Esophagus muscularis mucosa (tissue), 4 donors: ENCODE measurements at places on chromosomes 4 and X. TPM values are rescaled to one million over a fixed set of nuclear protein-coding genes. Genes with fewer than 3 reads are reported as not detected.

The SRPX gene
- total RNA-seq: 73.2 TPM

The KIF4A gene
- total RNA-seq: 0.42 TPM

The ENPP6 gene
- 1.1 TPM for total RNA-seq

The CISD2 gene
- 10.0 TPM for total RNA-seq

The F11 gene
- total RNA-seq: not detected

DNA sequence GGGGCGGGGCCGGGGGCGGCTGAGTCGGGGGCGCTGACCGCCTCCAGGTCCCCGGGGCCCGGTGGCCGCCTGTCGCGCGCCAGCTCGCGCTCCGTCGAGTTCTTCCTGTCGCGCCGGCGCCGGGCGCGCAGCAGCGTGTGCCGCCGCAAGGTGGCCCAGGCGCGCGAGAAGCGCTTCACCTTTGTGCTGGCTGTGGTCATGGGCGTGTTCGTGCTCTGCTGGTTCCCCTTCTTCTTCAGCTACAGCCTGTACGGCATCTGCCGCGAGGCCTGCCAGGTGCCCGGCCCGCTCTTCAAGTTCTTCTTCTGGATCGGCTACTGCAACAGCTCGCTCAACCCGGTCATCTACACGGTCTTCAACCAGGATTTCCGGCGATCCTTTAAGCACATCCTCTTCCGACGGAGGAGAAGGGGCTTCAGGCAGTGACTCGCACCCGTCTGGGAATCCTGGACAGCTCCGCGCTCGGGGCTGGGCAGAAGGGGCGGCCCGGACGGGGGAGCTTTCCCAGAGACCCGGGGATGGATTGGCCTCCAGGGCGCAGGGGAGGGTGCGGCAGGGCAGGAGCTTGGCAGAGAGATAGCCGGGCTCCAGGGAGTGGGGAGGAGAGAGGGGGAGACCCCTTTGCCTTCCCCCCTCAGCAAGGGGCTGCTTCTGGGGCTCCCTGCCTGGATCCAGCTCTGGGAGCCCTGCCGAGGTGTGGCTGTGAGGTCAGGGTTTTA is 1.5 kb downstream of the ADRA2C start:
- no peak overlapping the region for H3K4me3 ChIP-seq
- peaks cover 27% of the 10 kb centered on the region for H3K27me3 ChIP-seq
- no peaks in the 10 kb centered on the region for H3K36me3 ChIP-seq
- no peak for DNase-seq
- peaks cover 14% of the 10 kb centered on the region for H3K4me1 ChIP-seq

GRCh38 chr4:158164768-158165213 is 8.0 kb downstream of the GASK1B start:
- no peak for DNase-seq
- peaks cover 63% of the 10 kb centered on the region for H3K4me1 ChIP-seq
- peak overlapping the region; percentile 30 for H3K4me3 ChIP-seq
- no peaks in the 10 kb centered on the region for H3K36me3 ChIP-seq
- no peaks in the 10 kb centered on the region for H3K27me3 ChIP-seq

GRCh38 chr4:20483416-20483815 is 216.8 kb upstream of the PACRGL start:
- no peak overlapping the region for H3K27ac ChIP-seq
- DNase-seq: no peak
- no peaks in the 10 kb centered on the region for H3K4me1 ChIP-seq
- no peak overlapping the region for H3K4me3 ChIP-seq
- no peaks in the 10 kb centered on the region for H3K27me3 ChIP-seq

DNA sequence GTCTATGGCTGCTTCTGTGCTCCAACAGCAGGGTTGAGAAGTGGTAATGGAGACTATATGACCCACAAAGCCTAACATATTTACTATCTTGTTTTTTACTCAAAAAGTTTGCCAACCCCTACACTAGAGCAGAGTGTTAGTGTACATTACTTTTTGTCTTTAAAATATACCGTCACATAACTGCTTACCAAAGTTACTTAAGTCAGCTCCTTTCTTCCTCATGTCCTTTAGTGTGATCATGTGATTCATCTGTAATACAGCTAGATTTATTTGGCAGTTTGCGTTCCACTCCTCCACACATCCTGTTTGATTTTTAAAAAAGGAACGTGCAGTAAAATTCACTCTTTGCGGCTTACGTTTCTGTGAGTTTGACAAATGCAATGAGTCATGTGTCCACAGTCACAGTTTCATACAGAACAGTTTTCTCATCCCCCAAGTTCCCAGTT is 162.4 kb upstream of the GPRIN3 start:
- H3K27ac ChIP-seq: peak overlapping the region; percentile 40
- no peak overlapping the region for H3K4me3 ChIP-seq
- H3K27me3 ChIP-seq: no peaks in the 10 kb centered on the region
- H3K36me3 ChIP-seq: no peaks in the 10 kb centered on the region
- DNase-seq: no peak

DNA sequence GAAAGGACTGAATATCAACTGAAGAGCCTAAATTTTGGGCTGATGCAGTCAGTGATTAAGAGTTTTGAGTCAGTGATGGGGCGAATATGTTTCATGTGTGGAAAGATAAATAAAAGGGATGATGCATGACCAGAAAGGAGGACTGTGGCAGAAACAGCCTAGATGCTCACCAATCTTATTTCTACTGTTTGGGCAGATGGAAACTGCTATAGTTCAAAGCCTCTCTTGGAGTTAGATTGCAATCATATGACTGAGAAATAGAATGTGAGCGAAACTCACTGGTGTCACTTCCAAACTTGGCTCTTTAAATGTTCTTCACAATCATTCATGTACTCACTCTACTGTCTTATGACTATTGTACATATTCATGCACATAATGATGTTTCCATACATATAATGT is 35.4 kb upstream of the YTHDC1 start:
- H3K36me3 ChIP-seq: no peaks in the 10 kb centered on the region
- no peak overlapping the region for H3K27ac ChIP-seq
- H3K27me3 ChIP-seq: no peaks in the 10 kb centered on the region
- no peaks in the 10 kb centered on the region for H3K4me1 ChIP-seq
- no peak overlapping the region for H3K4me3 ChIP-seq
- DNase-seq: no peak

DNA sequence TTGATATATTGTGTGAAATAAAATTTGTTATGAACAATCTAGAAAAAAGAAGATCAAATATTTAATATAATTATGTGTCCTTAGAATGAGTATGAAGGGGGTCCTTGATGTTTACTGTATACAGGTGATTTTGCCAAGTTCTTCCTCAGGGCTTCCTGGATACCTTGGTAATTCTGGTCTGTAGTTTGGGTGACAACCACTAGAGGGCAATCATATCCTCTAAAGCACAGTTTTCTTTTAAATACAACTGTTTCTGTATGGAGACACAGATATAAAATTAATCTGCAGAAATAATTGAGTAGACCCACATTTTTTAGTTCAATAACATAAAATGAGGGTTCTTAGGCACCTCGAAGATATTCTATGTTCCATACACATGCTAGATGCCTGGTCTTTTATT is 157.7 kb downstream of the SPANXN1 start:
- no peak overlapping the region for H3K4me3 ChIP-seq
- no peaks in the 10 kb centered on the region for H3K27me3 ChIP-seq
- H3K4me1 ChIP-seq: no peaks in the 10 kb centered on the region
- no peak overlapping the region for H3K27ac ChIP-seq
- no peaks in the 10 kb centered on the region for H3K36me3 ChIP-seq

GRCh38 chrX:75522565-75523431 is at the start of gene ZDHHC15:
Gene ZDHHC15, minus strand, starts transcription at chrX:75523037. Its CDS starts 13 bp downstream, at chrX:75523024.
- no peaks in the 10 kb centered on the region for H3K36me3 ChIP-seq
- peaks cover 3% of the 10 kb centered on the region for H3K27me3 ChIP-seq
- peak within 1 kb of the TSS; percentile 76 for H3K27ac ChIP-seq
- DNase-seq: peak; percentile 90
- H3K4me1 ChIP-seq: peaks cover 16% of the 10 kb centered on the region

DNA sequence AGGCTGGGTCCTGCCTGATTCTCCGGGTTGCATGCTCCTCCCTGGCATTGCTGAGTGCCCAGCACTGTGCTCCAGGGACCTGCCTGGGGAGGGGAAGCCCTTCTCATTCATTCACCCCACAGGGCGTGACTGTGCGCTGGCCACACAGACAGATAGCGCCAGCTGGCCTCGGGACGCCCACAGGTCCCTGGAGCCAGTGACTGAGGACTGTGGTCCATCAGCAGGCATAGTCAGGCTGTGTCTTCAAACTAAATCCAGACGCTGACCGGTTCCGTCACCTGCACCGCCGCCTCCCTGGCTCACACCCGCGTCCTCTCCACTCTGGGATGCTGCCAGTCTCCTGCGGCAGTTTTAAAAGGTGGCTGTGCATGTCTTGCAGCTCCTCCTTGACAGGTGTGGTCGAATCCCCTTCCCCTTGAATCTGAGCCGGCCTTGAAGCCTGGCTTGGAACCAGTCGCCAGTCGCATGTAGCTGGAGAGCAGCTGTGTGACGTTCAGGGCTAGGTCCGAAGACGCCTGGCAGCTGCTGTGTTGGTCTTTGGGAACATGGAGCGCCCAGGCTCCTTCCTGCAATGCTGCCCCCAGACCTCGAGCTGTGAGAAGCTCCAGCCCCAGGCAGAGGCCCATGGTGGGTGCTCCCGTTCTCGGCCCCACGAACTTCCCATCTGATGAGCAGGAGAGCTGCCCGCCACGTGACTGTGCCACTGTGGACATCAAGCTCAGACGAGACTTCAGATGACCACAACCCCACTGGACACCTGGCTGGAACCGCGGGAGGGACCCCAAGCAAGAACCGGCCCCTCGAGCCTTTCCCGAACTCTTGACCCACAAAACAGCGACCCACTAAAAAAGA is 94.1 kb downstream of the ADRA2C start:
- no peaks in the 10 kb centered on the region for H3K4me1 ChIP-seq
- no peaks in the 10 kb centered on the region for H3K36me3 ChIP-seq
- DNase-seq: no peak
- no peak overlapping the region for H3K4me3 ChIP-seq

DNA sequence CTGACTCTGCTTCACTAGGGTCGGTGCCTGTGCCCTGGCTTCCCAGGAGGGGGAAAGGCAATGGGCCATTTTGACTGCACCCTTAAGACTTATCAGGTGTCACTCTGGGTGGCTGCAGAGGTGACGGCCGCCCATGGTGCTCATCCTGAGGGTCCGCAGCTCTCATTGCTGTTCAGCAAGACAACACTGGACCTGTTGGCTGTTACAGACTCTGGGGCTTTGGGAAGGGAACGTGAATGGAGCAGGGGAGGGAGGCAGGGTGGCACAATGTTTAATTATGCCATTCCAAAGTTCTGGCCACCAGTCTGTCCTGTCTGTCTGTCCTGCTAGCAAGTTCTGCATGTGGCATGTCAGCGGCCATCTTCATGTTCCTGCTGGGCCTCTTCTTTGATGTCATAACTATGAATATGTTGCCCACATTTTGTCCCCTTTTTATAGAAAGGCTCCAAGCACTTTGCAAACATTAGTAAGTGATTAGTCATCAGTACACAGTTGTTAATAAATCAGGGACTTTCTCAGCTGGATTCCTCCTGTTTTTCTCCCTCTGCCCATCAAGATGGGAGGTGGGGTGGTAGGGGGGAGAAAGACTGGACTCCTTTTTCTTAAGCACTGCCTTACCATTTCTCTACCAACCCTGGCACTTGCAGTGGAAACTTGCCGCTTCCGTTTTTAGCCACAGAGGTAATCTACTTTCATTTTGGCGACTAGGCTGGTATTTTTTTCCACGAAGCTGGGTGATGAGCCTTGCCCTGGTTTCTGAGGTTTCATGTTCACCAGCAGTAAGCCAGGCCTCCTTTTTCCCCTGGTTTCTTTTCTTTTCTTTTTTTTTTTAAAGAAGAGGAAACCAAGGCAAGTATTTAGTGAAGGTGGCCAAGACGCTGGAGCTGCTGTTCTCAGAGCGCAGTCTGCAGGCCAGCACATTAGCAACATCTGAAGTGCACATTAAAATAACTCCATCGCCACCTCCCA is 88.6 kb upstream of the TRIM2 start:
- H3K4me1 ChIP-seq: peaks cover 20% of the 10 kb centered on the region
- H3K36me3 ChIP-seq: no peaks in the 10 kb centered on the region
- no peak for DNase-seq
- peak overlapping the region; percentile 77 for H3K27ac ChIP-seq

DNA sequence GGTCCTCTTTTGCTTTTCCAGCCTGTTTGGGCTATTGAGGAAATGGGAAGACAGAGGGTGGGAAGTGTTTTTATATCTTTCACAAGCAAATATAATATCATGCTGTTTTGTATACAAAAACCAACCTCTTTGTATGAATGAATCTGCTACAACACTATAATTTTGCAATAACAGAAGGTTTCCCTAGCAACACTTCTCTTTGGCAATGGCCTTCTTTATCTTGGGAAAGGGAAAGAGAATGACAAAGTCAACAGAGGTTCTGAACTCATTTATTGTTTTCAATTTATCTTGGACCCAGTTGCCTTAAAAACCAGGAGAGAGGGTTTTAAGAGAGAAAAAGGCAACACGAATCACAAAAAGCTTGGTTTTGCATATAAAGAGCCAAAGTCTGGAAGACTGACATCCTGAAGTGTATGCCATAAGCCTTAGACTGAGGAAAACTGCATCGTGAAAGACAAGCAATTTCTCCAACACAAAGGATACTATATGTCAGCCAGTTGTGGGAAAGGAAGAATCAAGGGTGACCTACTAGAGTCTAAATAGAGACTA is 121.8 kb upstream of the FAM241A start:
- H3K27me3 ChIP-seq: no peaks in the 10 kb centered on the region
- H3K4me3 ChIP-seq: no peak overlapping the region
- no peak overlapping the region for H3K27ac ChIP-seq

DNA sequence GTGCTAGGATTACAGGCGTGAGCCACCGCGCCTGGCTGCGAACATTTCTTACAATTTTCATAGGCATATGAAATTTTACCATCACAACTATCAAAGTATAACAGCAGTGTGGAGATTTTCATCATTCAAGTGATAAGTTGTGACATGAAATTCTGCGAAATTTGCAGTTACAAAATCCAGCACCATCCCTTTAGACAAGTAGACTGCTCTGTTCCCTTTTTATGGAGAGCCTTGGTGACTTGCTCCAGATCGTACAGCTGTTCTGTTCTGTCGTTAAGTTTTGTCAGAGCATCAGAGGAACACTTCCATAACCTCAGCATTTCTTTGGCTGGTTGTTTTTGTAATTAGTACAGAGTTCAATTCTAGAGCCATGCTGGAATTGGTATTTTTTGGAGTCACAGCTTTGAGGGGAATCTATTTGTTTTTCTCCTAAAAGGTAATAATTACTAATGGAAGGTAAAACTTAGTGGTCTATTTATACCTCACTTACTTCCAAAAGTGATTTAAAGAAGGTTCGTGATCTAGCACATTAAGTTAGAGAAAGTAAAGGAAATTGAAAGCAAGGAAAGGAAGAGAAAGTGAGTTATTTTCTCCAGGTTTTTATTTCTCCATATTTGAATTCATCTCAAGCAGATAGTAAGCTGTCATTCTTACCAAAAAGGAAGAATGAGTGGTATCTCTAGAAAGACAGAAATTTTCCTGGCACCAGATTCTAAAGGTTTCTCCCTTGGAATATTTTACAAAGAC is 22.1 kb downstream of the ZRSR2 start:
- H3K4me1 ChIP-seq: no peaks in the 10 kb centered on the region
- H3K27me3 ChIP-seq: no peaks in the 10 kb centered on the region
- no peak overlapping the region for H3K27ac ChIP-seq
- DNase-seq: no peak
- H3K36me3 ChIP-seq: peaks cover 86% of the 10 kb centered on the region

- H3K4me3 ChIP-seq: no peak overlapping the region
- H3K27me3 ChIP-seq: no peaks in the 10 kb centered on the region
- no peak overlapping the region for H3K27ac ChIP-seq
- H3K4me1 ChIP-seq: no peaks in the 10 kb centered on the region
Observed at GRCh38 chrX:46649421-46650260, 76.1 kb downstream of the CHST7 start.

- no peaks in the 10 kb centered on the region for H3K27me3 ChIP-seq
- DNase-seq: no peak
- no peak overlapping the region for H3K4me3 ChIP-seq
- no peaks in the 10 kb centered on the region for H3K36me3 ChIP-seq
Observed at GRCh38 chr4:7841071-7841470, 98.6 kb downstream of the AFAP1 start.

GRCh38 chrX:69493193-69493592 is 10.9 kb upstream of the NALF2 start:
- DNase-seq: no peak
- H3K27ac ChIP-seq: no peak overlapping the region
- no peaks in the 10 kb centered on the region for H3K36me3 ChIP-seq
- H3K27me3 ChIP-seq: no peaks in the 10 kb centered on the region
- H3K4me3 ChIP-seq: no peak overlapping the region
